ENCODE measurements at places on chromosomes 1 and 21. TPM values are rescaled to one million over a fixed set of nuclear protein-coding genes. Genes with fewer than 3 reads are reported as not detected.

Gene OSCP1
- total RNA-seq: 5.7 TPM

GRCh38 chr1:205477759-205478247 lies 22.0 kb upstream of the BLACAT1 start:
- peaks cover under 1% of the 10 kb centered on the region for H3K4me1 ChIP-seq
- no peak overlapping the region for H3K4me3 ChIP-seq
- DNase-seq: peak; percentile 49
- H3K27me3 ChIP-seq: no peaks in the 10 kb centered on the region
- H3K27ac ChIP-seq: no peak overlapping the region

DNA sequence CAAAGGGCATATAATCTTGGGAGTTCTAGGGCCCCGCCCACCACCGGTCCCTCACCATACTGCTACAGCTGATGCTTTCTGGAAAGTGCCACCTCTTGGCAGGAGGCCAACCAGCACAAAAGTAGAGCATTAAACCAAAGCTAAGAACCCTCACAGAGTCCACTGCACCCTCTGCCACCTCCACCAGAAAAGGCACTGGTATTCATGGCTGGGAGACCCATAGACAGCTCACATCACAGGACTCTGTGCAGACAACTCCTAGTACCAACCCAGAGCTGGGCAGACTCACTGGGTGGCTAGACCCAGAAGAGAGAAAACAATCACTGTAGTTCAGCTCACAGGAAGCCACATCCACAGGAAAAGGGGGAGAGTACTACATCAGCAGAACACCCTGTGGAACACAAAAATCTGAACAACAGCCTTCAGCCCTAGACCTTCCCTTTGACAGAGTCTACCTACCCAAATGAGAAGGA lies 10.8 kb downstream of the THEM4 start:
- no peaks in the 10 kb centered on the region for H3K27me3 ChIP-seq
- H3K4me1 ChIP-seq: no peaks in the 10 kb centered on the region
- no peak for DNase-seq
- no peak overlapping the region for H3K4me3 ChIP-seq
- H3K36me3 ChIP-seq: no peaks in the 10 kb centered on the region

- peaks cover 17% of the 10 kb centered on the region for H3K4me1 ChIP-seq
- H3K27ac ChIP-seq: no peak overlapping the region
- H3K36me3 ChIP-seq: peaks cover 8% of the 10 kb centered on the region
- no peak overlapping the region for H3K4me3 ChIP-seq
Observed at GRCh38 chr1:167790117-167790516, 68.3 kb downstream of the MPZL1 start.

Gene CACNA1S
- not detected for total RNA-seq

Gene FOXD2
- 0.17 TPM for total RNA-seq

DNA sequence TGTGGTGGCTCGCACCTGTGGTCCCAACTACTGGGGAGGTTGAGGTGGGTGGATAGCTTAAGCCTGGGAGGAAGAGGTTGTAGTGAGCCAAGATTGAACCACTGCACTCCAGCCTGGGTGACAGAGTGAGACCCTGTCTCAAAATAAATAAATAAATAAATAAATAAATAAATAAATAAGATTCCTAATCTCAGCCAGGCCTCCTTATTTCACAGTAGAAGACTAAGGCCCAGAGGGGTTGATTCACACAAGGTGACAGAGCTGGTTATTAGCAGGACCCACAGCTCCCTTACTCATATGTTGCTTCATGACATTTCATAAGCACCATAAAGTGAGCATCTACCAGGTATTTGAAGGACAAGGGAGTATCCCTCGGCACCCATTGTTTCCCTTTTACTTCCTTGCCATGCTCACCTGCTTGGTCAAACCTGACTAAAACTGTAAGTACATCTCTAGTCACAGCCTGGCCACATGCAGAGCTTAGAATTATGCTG lies 32.7 kb downstream of the ALG14 start:
- no peaks in the 10 kb centered on the region for H3K4me1 ChIP-seq
- no peaks in the 10 kb centered on the region for H3K27me3 ChIP-seq
- DNase-seq: no peak
- no peak overlapping the region for H3K4me3 ChIP-seq
- no peaks in the 10 kb centered on the region for H3K36me3 ChIP-seq

Gene FCMR
- total RNA-seq: not detected

- no peaks in the 10 kb centered on the region for H3K27me3 ChIP-seq
- H3K27ac ChIP-seq: no peak overlapping the region
- DNase-seq: no peak
- no peaks in the 10 kb centered on the region for H3K36me3 ChIP-seq
Observed at GRCh38 chr1:51621841-51622454, 5.1 kb downstream of the OSBPL9 start.

DNA sequence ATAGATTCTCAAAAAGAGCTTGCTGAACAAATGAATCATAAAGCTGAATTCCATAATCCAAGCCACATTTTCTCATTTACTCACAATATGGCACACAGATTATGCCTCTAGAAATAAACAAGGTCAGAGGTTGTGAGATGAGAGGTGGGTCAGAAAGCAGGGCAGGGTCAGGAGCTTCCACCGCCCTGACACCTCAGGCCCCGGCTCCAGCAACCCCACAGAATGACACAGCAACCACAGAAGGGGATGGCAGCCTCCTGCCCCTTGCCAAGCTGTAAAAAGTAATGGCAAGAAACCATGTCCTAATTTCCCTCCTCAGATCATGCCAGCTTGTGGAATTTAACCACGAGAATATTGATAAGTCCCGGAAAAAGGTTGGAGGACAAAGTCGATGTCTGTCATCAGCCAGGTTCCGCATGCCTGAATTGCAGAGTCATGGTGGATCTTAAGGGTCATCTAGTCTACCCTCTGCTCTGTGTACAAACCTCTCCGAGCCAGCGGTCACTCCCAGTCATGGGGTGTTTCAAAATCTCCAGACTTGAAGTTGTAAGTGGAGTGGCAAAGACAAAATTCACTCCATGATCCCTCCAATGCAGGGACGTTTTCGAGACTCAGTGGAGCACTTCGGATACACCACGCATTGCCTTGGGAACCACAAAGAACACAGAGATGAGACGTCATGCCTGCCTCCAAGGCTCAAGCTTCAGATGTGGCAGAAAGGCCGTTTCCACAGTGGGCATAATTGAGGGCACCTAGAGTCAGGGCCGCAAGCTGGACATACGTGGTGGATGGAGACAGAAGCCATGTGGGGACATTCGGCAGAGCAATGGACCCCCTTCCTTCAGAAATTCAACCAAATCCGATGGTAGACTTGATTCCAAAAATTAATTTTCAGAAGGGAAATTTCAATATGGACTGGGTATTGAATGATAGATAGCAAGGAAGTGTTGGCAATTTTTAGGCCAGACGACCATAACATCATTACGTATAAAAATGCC lies 254.0 kb downstream of the TOMM20 start:
- no peak for DNase-seq
- H3K4me1 ChIP-seq: no peaks in the 10 kb centered on the region
- H3K4me3 ChIP-seq: no peak overlapping the region
- H3K27ac ChIP-seq: no peak overlapping the region

GRCh38 chr1:150813028-150813707 lies 5.1 kb upstream of the CTSK start:
- no peaks in the 10 kb centered on the region for H3K27me3 ChIP-seq
- H3K4me1 ChIP-seq: peaks cover 5% of the 10 kb centered on the region
- no peak overlapping the region for H3K27ac ChIP-seq
- peak; percentile 54 for DNase-seq

GRCh38 chr21:26491663-26492062 lies 81.4 kb downstream of the CYYR1 start:
- peaks cover 53% of the 10 kb centered on the region for H3K4me1 ChIP-seq
- no peaks in the 10 kb centered on the region for H3K27me3 ChIP-seq
- no peak overlapping the region for H3K4me3 ChIP-seq
- no peak for DNase-seq

DNA sequence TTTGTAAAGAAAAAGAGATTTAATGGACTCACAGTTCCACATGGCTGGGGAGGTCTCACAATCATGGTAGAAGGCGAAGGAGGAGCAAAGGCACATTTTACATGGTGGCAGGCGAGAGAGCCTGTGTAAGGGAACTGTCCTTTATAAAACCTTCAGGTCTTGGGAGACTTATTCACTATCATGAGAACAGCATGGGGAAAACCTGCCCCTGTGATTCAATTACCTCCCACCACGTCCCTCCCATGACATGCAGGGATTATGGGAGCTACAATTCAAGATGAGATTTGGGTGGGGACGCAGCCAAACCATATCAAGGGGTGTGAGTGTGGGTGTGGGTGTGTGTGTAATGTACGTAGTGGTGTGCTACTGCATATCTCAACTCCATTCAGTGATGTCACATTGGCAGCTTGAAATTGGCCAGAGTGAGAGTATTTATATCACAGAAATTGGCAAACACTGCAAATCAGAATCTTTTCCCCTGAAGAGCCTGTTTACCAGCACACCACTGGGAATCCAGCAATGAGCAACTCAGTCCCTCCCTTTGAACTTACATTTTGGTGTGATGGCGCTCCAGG lies 5.4 kb downstream of the ARHGEF10L start:
- H3K27me3 ChIP-seq: no peaks in the 10 kb centered on the region
- H3K27ac ChIP-seq: no peak overlapping the region
- H3K4me3 ChIP-seq: no peak overlapping the region
- DNase-seq: no peak
- no peaks in the 10 kb centered on the region for H3K36me3 ChIP-seq
- peaks cover 3% of the 10 kb centered on the region for H3K4me1 ChIP-seq

DNA sequence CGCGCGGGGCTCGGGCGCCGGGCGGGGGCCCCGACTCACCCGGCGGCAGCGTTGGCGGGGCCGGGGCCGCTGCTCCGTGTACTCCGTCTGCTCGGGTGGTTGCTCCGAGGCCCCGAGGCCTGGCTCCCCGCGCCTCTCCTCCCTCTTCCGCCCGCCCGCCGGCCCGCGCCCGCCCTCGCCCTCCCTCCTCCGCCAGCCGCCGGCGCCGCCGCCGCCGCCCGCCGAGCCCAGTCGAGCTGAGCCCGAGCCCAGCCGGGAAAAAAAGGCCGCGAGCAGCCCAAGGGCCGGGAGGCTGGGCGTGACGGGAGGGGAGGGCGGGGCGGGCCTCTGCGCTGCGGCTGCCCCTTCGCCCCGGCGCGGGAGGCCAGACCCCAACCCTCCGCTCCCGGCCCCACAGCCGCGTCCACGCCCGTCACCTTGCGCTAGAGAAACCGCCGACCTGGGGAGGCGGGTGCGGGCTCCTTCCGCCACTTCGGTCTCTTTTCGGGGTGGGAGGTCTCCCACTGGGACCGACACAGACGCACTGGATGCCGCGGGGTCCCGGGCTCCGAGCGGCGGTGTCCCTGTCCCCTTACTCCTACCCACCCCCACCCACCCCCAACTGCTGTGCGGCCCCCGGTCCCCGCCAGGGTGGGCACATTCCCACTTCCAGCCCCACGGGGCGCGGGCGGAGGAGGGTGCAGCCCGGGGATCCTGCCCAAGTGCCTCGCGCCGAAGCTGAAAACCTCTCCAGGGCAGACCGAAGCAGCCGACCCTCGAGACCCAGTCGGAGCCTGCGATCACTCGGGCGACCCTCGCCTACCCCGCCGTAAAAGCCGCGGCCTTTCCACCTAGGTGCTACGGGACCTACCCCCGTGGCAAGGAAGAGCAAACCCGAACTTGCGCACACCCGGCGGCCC lies at the start of gene CERS2:
Gene CERS2, minus strand, starts transcription at position 256 of the 899 bp plus-strand sequence. CDS start 5,745 bp downstream, outside the sequence.
- peak within 1 kb of the TSS; percentile 97 for H3K27ac ChIP-seq
- no peaks in the 10 kb centered on the region for H3K36me3 ChIP-seq
- H3K27me3 ChIP-seq: no peaks in the 10 kb centered on the region
- H3K4me1 ChIP-seq: peaks cover 48% of the 10 kb centered on the region

Gene TMEM82
- total RNA-seq: not detected

DNA sequence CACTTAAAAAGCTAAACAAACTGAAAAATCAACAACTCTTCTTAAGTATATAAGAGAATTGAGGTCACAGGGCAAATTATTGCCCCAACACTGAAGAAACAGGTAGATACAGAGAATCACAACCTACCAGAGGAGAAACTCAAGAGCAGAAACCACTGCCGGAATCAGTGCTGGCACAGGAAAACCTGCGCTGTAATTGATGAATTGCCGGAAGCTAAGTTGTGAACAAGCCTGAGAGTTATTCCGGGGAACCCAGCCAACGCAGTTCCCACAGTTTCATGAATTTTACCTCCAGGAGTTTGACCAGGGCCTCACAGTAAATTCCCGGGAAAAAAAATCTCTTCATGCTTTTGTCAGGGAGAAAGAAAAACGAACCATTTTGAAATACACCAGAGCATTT lies 657.1 kb upstream of the BRINP3 start:
- H3K27me3 ChIP-seq: no peaks in the 10 kb centered on the region
- H3K36me3 ChIP-seq: no peaks in the 10 kb centered on the region
- no peak for DNase-seq
- H3K4me3 ChIP-seq: no peak overlapping the region

Gene TNFRSF8
- total RNA-seq: not detected

DNA sequence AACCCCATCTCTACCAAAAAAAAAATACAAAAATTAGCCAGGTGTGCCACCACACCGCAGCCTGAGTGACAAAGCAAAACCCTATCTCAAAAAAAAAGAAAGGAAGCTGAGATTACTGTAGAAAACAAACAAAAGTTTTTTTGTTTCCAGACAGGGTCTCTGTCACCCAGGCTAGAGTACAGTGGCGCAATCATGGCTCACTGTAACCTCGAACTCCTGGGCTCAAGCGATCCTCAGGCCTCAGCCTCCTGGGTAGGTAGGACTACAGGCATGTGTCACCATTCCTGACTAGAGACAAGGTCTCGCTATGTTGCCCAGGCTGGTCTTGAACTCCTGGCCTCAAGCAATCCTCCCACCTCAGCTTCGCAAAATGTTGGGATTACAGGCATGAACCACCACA lies 2.8 kb upstream of the PYGO2 start:
- H3K4me3 ChIP-seq: no peak overlapping the region
- H3K27ac ChIP-seq: no peak overlapping the region
- peaks cover 65% of the 10 kb centered on the region for H3K36me3 ChIP-seq
- peaks cover 34% of the 10 kb centered on the region for H3K4me1 ChIP-seq

GRCh38 chr1:248618878-248619277 lies 16.0 kb downstream of the OR2T11 start:
- peak; percentile 89 for DNase-seq
- H3K4me1 ChIP-seq: peaks cover 21% of the 10 kb centered on the region
- H3K4me3 ChIP-seq: no peak overlapping the region
- no peaks in the 10 kb centered on the region for H3K27me3 ChIP-seq

Gene CSMD2
- 3.4 TPM for total RNA-seq

All from A673 (cell line).